Kidney tubule cell (primary cell): ENCODE measurements at places on chromosomes 3 and 15.

GRCh38 chr3:146883288-146883687, 278.1 kb upstream of the PLSCR5 start:
- DNase-seq = no peak

DNA sequence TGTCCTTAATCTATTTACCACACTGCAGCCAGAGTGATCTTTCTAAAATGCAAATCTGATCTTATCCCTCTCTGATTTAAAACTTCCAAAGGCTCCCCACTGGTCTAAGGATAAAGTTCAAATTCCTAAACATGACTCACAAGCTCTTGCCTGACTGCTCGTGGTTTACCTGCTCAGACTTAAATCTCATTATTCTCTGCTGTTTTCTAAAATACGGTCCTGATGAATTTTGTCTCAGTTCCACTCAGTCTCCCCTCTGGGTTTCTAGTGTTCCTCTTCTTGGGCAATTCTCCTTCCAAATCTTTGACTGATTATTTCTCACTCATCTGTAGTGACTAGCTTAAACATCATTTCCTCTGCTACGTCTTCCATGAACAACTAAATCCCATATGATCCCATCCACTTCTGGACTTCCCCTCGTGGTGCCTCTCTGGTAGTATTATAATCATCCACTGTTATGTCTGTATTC, 108.3 kb downstream of the P3H2 start:
- DNase-seq = peak; percentile 91

GRCh38 chr15:76147906-76148570, 88.3 kb downstream of the TMEM266 start:
- peak; percentile 42 for DNase-seq

DNA sequence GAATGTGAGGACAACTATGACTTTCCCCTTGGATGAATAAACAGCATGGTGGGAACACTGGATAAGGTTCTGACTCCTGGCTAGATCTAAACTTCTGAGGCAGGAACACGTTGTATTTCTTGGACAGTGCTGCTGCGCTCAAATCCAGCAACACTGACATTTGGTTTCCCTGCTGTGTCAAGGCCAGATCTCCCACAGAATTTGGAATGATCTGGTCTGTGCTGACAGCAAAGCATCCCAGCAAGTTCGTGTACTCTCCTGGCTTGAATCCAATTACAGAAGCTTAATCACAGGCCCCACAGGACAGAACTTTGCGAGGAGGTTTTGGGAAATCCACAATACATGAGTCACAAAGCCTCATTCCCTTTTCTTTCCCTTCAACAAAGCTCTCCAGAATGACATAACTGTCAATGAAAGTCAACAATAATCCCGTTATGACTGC, 92.5 kb downstream of the ADAMTS9 start:
- DNase-seq = peak; percentile 79

- DNase-seq = peak; percentile 81
Observed at GRCh38 chr3:194691481-194692283, 6.0 kb downstream of the FAM43A start.
